ENCODE measurements at places on chromosomes 13 and 19.

DNA sequence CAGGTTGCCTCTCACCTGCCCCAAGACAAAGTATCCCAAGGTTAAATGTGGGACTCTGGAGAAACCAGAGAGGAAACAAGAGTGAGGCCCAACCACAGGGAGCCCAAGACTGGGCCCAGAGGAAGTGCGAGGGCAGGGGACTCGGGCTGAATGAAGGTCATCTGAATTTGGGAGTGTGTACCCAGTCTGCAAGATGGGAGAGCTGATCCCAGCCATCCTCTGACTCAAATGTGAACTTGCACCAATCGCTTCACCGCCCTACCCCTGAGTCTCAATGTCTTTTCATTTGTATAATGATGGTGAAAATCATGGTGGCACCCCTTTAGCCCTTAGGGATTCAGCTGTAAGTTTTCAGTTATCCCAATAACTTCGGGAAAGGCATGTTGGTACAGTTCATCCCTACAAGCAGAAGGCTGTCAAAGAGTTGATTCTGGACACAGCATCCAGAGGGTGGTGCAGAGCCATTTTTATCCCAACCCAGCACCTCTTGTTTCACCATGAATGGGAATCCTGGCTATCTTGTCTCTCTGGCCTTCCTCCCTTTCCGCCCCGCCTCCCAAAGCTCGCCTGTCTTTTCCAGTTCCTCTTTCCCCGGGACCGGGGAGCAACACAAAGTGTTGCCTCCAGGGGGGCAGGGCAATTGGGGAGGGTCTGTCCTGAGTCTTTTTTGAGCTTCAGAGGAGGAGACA, 123.4 kb downstream of the NUFIP1 start:
- no peak for DNase-seq

DNA sequence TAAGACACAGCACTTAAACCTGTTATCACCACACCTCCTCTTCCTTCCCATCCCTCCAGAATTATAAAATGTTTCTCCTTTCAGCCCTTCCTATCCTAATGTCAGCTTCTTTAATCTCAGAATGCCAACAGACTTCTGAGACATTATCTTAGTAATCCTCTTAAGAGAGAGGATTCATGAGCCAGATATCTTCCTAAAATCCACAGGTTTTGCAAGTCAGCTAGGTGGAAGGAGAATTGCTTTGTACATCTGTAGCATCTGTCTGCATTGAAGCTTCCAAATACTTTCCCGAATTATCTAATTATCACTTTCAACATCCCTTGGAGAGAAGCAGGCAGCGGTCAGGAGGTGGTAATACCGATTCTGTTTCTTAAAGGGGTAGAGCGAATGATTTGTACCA, 179.1 kb downstream of the DCT start:
- no peak for DNase-seq

DNA sequence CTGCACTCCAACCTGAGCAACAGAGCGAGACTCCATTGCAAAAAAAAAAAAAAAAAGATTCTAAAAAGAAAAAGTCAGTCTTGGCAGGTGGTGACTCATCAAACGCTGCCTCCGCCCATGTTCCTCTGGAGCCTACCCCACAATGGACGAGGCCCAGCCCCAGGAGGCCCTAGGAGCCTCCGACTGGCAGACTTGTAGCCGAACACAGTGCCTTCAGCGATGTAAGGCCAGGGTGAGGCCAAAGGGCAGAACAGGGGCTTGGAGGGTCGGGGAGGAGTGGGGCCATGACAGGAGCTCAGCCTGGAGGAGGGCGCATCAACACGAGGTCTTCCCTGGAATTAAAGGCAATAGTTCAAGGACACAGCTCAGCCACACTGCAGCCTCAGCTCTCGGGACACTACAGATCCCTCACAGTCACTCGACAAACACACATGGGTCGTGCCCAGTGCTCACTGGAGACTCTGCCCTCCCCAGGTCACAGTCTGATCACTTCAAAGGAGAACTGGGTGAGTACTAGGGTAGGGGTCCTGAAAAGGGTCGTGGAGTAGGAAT, 5.1 kb downstream of the USE1 start:
- peak; percentile 40 for DNase-seq

GRCh38 chr19:1379961-1380489, 3.7 kb upstream of the NDUFS7 start:
- no peak for DNase-seq

GRCh38 chr13:26587251-26587650, 29.8 kb downstream of the WASF3 start:
- DNase-seq, result no peak

GRCh38 chr13:42494157-42494556, 79.8 kb upstream of the TNFSF11 start:
- no peak for DNase-seq

DNA sequence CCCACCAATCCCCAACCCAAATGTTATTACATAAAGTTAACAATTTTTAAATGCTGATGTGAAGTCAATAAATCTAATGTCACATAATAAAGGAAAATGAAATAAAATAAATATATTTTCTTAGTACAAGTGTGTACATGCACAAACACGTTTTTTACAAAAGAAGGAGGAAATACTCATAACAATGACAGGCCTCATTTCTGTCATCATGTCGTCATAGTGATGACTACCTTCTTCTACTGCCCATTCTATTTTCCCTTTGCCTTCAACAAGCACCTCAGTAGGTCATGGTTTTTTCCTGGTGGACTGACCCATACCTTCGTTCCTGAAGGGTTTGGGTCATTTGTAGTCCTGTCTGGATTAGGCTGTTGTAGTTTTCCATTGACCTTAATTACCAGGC, 185.3 kb upstream of the IPO5 start:
- DNase-seq, result no peak

DNA sequence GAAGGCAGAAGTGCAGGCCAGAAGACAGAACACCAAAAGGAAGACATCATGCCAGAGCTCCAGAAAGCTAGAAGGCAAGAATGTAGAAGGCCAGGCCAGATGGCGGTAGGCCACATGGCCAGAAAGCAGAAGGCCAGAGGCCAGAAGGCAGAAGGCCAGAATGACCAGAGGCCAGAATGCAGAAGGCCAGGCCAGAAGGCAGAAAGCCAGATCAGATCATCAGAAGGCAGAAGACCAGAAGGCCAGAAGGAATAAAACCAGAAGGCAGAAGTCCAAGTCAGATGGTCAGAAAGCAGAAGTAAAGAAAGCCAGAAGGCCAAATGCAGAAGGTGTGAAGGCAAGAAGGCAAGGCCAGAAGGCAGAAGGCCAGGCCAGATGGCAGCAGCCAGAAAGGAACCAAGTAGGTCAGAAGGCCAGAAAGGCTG, 185.0 kb downstream of the TUBA3C start:
- DNase-seq, result no peak

GRCh38 chr19:21460686-21461085, 44.7 kb upstream of the ZNF429 start:
- DNase-seq, result no peak

DNA sequence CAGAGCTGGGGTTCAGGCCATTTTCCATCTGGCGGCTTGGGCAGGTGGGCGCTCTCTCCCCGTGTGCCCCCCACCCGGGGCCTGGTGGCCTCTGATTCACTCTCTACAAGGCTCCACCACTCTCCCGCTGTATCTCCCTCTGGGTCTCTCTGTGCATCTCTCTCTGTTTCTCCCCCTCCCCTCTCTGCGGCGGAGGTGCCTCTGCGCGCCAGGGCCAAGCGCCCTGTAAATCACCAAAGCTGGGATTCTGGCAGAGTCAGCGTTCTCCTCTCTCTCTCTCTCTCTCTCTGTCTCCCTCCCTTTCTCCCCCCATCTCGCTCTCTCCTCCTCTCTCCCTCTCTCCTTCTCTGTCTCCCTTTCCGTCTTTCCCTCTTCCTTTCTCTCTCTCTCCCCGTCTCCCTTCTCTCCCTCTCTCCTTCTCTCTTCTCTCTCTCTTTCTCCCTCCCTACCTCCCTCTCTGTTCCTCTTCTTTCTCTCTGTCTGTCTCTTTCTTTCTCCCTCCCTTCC, 3.9 kb downstream of the NFIC start:
- no peak for DNase-seq

DNA sequence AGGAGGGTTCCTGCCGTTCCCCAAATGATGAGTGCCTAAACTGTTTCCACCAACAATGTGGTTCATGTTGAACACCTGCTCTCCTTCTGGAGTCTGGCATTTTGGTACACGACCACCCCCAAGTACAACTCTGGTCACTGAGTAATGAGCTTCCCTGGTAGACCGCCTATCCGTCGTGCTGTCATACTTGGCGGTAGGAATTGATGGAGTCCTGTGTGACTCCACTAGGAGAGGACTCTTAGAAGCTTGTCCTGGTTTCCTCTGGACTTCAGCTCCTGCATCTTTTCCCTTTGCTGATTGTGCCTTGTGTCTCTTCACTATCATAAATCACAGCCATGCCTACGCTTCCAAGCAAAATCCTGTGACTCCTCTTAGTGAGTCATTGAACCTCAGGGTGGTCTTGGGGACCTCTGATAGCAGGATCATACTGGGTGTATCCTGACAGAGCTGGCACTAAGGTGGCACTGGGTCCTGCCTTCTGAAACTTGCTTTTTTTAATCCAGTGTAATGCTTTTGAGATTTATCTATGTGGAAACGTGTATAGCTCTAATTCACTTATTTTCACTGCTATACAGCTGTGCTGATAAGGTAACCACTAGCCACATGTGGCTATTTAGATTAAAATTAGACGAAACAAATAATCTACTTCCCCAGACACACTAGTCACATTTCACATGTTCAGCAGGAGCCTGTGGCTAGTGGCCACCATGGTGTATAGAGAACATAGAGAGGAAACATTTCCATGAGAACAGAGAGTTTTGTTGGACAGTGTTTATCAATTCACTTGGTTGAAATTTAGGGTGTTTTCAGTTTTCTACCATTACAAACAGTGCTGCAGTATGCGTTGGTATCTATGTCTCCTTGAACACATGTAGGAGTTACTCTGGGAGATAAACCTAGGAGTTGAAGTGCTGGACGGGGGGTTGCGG, 6.1 kb upstream of the ASF1B start:
- no peak for DNase-seq

- DNase-seq, result no peak
Observed at GRCh38 chr13:113855931-113856715, 7.8 kb downstream of the GAS6 start.

- no peak for DNase-seq
Observed at GRCh38 chr13:41960211-41960636, 685 bp downstream of the VWA8 start.

DNA sequence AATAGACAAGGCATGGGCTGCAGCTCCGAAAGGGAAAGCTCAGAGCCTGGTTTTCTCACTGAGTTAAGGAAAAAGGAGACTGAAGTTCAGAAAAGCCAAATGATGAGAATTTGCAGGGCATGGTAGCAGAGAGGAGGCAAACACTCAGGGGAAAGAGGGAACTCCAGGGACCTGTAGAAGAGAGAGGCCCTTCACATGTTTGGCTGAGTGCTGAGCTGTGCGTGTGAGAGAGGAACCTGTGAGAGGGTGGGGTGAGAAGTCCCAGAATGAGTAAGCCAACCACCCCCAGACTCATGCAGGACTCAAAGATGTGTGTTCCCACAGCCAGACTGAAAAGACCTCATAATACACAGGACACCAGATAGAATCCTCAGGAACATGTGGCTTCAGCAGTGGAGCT, 2.8 kb upstream of the CRYL1 start:
- DNase-seq, result no peak

DNA sequence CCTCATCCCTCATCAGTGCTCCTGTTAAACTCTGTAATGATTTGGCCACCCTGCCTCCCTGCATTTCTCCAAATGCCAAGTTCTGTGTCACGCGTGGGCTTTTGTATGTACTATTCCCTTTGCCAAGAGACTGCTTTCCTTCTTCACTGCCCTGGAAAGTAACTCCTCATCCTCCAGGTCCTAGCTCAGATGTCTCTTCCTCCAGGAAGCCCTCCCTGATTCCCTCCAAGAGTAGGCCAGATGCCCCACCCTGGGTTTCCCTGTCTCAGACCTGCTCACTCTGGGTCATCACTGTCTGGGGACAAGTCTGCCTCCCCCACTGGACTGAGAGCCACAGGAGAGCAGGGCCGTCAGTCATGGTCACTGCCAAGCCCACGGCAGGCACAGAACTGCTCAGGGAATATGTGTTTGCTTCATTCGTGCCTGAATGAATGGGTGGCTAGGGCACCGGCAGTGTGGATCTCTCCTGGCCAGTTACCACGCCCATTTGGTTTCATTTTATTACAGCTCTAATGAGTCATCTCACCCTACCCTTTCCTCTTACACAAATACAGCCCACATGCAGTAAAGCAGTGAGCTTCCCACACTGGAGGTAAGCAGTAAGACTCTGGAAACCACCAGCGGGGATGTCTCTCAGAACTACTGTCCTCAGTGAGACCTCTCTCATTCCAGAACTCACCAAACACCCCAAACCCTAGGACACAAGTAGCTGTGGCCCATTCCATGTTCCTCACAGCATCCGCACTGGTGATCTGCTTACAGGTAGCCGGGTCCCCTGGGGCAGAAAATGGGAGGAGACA, 12.1 kb upstream of the GPR4 start:
- DNase-seq, result peak; percentile 19

DNA sequence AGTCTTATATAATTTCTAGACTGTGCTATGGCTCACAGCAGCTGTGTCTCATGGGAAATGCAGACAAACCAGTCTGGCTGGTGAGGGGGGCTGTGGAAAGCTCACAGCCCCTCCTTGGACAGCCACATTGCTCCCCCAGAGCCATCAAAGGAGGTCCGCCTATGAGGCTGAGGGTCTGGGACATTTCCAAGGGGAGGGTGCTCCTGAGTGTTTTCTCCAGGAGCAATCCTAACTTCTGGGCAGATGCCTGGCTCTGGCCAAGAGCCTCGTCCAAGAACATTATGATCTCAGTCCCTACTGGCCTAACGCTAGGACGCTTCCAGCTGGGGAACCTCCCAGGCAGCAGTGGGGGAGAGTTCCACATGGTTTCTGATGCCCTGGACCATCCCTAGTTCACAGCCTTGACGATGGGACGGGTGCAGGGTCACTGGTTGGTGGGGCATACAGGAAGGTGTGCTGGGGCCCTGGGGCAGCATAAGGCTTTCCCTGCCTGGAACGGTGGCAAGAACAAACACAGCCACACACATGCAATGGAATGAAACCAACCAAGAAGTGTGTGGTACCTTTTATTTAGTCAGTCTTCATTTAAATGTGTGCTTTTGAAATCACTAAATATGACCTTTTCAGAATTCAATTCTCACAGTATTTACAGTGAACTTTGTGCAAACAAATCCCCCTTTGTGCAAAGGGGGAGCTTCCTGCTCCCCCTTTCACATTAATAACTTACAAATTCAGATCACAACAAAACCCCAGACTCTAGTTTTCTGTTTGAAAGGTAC, 60.6 kb downstream of the CDADC1 start:
- no peak for DNase-seq

GRCh38 chr19:41853768-41854167, 6.3 kb upstream of the RPS19 start:
- no peak for DNase-seq

- DNase-seq, result no peak
Observed at GRCh38 chr19:12628040-12629022, 17.6 kb downstream of the ZNF791 start.

All from stimulated activated CD4-positive, alpha-beta T cell treated with anti-CD3 and anti-CD28 coated beads, Interleukin-4, amount 100 ng/mL, for 4 hours (primary cell).